ENCODE measurements at places on chromosomes 7 and 10.

DNA sequence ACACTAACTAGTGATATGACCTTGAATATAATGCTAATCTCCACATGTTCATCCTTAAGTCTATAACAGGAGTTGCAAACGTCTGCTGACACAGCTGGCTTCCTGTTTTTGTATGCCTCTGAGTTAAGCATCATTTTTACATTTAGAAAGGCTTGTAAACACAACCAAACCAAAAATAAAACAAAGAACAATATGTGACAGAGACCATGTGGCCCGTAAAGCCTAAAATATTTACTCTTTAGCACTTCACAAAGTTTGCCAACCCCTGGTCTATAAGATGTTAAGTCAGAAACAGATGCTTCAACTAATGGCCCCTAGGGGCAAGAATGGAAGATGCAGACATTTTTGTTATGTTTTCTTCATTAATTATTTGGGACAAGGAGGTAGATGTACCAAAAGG lies 109.3 kb downstream of the CPEB3 start:
- no peak for DNase-seq

DNA sequence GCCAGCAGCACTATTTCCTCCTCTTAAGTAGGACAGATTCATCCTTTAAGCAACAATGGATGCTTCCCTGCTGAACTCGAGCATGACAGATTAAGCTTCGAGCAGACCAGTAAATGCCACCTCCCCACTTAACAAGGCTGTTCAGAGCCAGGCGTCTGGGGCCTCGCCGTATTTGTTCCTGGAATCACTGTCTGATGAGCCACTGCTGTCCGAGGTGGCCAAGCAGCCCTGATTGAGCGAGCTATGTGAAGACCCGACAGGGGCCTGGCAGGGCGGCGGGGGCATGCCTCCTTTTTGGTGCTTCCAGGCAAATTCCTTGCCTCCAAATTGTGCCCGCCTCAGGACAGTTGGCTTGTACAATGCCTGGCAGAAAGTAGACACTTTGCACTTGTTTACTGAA lies 862.6 kb downstream of the NRG3 start:
- no peak for DNase-seq

GRCh38 chr10:28269842-28270456 lies 32.9 kb downstream of the MPP7 start:
- no peak for DNase-seq

DNA sequence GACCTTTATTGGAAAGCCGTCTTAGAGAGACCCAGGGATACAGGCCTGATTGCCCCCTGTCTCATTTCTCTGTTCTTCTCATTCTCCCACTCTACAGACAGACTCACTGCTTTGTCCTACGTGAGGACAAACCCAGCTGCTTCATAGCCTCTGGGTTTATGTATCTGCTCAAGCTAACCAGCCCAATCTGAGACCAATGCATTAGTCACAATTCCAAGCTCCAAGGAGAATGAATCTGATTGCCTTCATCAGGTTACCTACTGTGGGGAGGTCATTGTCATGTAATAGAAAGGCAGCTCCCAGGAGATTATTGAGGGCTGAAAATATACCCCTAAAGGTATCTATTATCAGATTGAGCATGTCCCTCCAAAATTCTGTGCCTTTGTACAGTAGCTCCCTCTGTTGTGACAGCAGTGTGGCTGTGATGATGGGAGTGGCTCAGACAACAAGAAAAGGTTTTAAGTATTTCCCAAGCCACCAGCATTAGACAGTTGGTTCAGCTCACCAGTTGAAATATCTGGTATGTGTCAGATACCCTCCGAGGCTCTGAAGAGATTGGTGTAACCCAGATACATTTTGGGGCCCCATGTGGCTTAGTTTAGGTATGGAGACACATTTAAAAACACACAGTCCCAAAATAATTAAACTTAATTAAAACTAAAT lies 123.1 kb upstream of the EEPD1 start:
- DNase-seq: no peak

GRCh38 chr10:13019280-13019679 lies 17.8 kb upstream of the CCDC3 start:
- DNase-seq: no peak

GRCh38 chr7:158204453-158204852 lies 383.2 kb downstream of the PTPRN2 start:
- no peak for DNase-seq

Data from esophagus muscularis mucosa (tissue), 4 donors.